Left hindlimb (tissue), 1 donor: ENCODE measurements at places on chromosomes 7 and 10.

- no peak for DNase-seq
Observed at GRCh38 chr10:64760371-64760770, 1239.2 kb downstream of the REEP3 start.

DNA sequence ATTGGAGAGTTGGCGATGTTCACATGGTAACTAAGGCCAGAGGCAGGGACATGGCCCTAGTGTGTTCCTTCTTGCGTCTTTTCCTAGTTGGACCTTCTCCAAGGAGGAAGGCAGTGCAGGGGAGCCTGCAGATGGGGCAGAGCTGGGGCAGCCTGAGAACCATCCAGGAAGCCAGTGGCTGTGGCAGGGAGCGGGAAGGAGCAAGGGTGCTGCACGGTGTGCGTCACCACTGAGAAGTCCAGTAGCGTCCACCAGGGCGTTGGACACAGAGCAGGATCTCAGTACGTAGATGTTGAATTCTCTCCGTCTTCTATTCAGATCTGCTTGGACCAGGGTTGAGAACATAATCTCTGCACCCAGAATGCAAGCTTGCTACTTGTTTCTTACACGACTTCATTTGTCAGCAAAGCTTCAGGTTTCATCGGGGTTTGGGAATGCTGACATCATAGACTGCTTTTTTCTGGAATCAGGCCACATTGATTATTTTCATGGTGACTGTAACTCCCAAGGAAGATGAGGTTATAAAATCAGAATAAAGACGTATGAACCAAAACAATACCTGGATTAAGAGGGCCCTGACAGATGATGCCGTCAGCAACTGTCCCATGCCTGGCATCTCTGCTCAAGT, 130.3 kb downstream of the HECW1 start:
- DNase-seq = no peak

DNA sequence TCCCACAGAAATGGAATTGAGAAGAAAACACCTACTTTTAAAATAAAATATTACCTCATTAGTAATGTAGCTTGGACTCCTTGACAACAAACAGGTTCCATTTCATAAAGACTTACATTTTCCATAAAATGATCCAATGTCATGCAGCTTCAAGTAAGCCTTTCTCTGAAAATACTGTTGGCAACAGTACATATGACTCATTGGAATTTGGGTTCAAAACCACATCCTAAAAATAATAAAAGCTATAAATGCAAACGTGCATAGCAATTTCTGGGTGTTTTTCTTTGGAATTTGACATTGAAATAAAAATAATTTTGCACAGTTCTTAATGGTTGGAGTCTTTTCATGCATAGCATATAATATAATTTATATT, 47.9 kb downstream of the FHIP2A start:
- no peak for DNase-seq

GRCh38 chr7:105196473-105196872, 182.5 kb downstream of the KMT2E start:
- no peak for DNase-seq

DNA sequence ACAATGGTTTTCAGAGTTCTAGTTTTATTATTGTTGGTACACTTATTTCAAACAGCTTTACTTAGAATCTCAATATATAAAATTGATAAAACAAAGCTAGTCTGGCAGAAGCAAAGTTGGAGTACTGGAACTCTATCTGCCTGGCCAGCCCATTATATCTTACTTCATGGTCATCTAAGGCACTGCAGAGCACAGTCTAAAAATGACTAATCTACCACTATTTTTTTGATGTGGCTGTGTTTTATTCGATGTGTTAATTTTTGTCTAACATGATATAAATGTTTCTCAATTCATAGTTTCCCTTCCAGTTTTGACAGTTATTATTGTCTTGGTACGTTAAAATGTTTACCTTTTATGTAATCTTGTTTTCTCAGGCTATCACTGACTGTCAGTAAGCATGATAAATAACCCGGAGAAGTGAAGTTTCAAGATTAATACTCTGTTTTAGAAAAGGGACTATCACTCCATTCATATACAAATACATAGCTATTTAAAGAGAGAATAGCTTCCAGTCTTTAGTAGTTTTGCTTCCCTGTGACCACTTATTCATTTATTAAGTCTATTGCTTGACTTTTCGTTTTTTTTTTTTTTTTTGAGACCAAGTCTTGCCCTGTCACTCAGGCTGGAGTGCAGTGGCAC, 60.6 kb upstream of the CSTF2T start:
- no peak for DNase-seq

GRCh38 chr7:37577412-37577811, 106.2 kb upstream of the GPR141 start:
- no peak for DNase-seq

- no peak for DNase-seq
Observed at GRCh38 chr10:97842656-97843280, 6.9 kb upstream of the GOLGA7B start.

DNA sequence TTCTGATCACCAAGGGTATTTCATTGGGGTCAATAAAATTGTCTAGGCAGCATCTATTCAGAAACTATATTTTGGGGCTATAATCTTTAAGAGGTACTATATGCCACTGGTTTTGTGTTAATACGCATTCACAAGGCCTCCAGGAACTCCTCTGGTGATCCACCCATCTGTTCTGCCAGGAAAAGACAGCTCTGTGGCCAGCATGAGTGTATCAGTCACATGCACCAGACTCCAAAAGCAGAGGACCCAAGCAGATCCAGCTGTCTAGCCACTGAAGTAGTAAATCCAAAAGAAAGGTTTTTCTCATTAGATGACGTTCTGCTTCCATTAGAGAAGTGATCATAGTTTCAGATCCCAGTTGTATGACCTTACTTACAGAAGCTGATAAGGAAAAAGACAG, 199.6 kb upstream of the CELF2 start:
- no peak for DNase-seq

- DNase-seq = no peak
Observed at GRCh38 chr10:67678335-67678974, 17.5 kb downstream of the CTNNA3 start.

GRCh38 chr10:1370298-1370697, 314.1 kb downstream of the WDR37 start:
- no peak for DNase-seq

DNA sequence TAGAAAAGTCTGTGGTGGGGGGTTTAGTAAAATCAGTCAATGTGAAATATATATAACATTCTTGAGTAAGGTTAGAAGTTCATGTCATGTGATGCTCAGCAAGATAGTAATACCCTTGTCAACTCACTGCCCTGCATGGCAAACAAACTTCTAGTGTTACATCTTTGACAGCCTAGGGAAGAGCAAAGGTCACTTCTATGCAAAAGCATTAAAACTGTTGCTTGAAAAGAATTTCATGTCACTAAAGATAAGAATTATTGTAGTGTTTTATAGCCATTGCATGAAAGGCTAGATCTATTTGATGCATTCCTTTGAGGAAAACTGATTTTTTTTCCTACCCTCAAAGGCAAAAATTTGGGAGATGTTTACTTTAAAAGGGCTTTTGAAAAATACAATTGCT, 176.0 kb downstream of the SKAP2 start:
- no peak for DNase-seq

GRCh38 chr10:48727866-48728265, 43.2 kb downstream of the WDFY4 start:
- no peak for DNase-seq

DNA sequence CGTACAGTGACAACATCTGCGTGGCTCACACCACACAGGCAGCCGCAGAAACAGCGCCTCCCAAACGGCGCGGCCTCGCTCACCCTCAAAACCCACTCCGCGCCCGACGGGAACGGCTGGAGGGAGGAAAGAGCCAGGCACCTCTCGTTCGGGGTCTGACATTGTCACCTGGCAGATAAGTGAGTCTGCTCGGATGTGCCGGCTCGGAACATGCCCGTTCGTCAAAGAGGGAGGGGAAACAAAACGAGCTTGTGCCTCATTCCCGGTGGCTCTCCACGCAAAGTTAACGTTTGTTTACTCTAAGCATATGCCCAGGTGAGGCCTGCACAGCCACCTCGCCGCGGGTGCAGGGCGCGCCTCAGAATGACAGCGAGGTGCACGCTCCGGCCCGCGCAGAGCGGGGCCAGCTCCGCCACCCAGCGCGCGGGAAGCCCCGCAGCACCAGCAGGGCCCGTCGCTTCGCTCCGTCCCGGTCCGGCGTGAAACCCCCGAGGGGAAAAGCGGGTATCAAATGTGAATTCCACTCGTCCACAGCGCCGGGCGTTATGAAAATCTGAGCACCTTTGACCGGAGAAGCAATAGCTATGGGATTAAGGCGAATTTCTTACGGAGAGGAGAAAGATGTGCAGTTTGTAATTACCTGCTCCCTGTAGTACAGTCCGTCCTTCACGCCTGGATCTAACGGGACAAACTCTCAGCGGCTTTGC, 13.1 kb downstream of the CNPY1 start:
- no peak for DNase-seq

GRCh38 chr7:92460109-92460508, 12.8 kb downstream of the GATAD1 start:
- DNase-seq = no peak

DNA sequence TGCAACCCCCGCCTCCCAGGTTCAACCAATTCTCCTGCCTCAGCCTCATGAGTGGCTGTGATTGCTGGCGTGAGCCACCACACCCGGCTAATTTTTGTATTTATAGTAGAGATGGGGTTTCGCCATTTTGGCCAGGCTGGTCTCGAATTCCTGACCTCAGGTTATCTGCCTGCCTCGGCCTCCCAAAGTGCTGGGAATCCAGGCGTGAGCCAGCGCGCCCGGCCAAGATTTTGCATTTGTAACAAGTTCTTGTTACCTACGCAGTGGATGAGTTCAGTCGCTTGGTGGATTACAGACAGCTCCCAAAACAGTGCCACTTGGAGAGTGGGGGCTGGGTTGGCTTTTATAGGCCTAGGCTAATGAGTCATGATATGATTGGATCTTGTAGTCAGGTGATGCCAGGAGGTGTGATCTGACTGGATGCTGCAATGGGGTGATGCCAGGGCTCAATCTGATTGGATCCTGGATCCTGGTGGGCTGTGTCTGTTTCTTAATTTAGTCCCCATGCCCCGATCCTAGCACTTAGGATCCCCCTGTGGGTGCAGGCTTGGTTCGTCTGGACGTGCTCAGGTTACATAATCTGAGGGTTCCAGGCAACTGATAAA, 20.3 kb downstream of the SBDS start:
- no peak for DNase-seq

DNA sequence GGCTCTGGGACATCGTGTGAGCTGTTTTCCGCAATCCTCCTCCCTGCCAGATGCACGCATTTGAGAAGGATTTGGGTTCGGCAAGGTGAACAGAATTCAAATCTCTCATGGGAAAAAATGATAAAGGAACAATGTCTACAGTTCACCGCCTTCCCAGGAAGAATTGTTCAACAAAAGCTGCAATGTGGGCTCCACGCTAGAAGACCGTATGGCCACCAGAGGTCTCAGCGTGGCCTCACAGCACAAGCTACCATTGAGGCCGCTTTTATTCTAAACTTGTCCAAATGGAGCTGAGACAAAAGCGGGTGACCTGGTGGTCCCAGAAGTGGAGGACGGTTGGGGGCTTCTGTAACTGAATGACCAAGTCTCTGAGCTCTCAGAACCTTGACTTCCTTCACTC, 733.1 kb downstream of the PARD3 start:
- no peak for DNase-seq

GRCh38 chr10:17617031-17617911, at the start of gene HACD1:
HACD1 (minus strand) TSS chr10:17617374; CDS start chr10:17617339, 35 bp downstream.
- DNase-seq = peak; percentile 68

- no peak for DNase-seq
Observed at GRCh38 chr7:94146408-94146807, 142.3 kb upstream of the BET1 start.
